NCI-H2107 (cell line): ENCODE measurements at places on chromosomes 2 and 18.

- no peak for DNase-seq
These were observed 4.8 kb downstream of the ITGA4 start for GRCh38 chr2:181462033-181462432.

- DNase-seq, result no peak
These were observed 13.7 kb upstream of the ZNF532 start for GRCh38 chr18:58850786-58851469.

DNA sequence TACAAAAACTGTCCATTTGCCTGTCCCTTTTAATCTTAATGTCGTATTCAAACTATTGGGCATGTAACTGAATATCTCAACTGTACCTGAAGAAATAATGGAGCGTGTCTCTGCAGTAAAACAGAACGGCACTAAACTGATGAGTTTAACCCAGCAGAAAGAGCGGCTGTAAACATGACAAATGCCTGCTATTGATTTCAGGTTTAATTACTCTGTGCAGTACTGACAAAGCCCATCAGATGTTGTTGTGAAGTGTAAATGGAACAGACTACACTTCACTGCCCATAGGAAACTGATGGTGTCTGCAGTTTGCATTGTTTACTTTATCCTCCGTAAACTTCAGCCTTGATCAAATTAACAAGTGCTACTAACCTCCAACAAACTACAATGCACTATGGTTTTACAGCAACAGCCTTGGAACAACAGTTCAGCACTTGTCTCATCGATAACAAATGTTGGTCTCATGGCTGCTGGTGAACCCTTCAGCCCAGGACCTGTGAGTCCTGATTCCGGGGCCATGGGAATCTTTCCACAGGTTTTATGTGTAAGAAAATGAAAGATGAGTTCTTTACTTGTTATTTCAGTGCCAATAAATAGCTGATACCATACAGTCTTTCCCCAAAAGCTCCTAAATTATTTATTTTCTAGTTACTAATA, 316.5 kb downstream of the CCDC178 start:
- no peak for DNase-seq

GRCh38 chr2:35462226-35462998, 893.2 kb upstream of the CRIM1 start:
- no peak for DNase-seq

DNA sequence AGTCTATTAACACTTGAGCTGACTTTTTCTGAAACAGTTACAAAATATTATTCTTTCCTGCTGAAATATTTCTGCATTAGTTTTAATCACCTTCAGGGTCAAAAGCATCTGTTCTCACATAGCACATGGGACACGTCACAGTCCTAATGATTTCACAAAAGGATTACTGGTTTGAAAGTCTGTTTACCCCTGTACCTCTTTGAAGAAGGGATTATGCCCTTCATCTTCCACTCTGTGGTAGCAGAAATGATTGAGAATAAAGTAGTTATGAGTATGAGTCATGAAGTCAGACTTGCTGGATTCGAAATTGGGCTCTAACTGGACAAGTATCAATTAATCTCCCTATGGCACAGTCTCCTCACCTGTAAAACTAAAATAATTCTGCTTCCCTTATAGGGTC, 121.2 kb downstream of the SATB2 start:
- DNase-seq, result no peak

DNA sequence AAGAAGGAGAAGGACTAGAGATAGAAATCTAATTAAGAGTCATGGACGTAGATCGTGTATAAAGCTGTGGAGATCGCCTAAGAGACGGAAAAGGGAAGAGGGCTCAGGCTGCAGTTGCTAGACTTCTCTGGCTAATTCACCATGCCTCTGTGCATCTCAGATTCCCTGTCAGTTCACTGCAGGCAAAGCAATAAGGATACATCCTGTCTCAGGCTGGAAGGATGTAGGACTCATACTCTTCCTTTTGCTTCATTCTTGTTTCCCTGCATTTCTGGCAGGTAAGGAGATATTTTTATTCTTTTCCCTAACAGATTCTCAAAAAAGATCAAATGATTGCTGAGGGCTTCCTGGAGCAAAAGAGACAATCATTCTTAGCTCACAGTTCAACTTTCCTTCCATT, 112.5 kb downstream of the AP1S3 start:
- no peak for DNase-seq

GRCh38 chr2:45963816-45964215, 312.3 kb downstream of the PRKCE start:
- DNase-seq, result no peak

- no peak for DNase-seq
These were observed 31.8 kb downstream of the TDRD15 start for GRCh38 chr2:21155365-21156136.

DNA sequence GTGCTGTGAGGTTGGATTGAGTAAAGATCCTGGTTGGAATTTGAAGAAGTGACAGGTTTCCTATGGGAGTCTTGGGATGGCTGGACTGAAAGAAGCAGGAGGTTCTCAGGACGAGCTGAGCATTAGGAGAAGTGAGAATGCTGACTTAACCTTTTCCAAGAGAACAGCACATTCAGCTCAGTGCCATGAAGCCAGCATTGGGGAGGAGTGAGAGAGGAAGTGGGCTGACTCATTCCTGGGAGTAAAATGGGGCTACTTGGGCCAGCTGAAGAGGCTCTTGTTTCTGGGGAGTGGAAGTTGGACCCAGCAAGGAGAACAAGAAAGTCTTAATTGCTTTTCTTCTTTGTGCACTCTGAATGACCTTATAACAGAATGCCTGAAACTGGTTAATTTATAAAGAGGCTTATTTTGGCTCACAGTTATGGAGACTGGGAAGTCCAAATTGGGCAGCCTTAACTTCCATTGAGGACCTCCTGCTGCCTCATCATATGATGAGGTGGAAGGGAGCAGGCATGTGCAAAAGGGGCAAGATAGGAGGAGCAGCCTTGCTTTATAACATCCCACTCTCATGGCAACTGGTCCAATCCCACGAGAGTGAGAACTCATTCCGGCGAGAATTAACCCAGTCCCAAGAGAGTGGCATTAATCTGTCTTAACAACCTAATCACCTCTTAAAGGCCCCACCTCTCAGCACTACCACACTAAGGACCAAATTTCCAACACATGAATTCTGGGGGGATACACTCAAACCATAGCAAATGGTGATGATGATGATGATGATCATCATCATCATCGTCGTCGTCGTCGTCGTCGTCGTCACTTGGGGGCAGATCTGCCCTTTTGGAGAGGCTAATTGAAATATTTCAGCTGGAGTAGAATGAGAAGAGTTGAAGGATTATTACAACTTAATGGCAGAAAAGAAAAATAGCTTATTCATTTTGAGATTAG, 26.1 kb downstream of the DGUOK start:
- no peak for DNase-seq

GRCh38 chr2:46029332-46029811, 267.8 kb upstream of the EPAS1 start:
- DNase-seq, result no peak

- DNase-seq, result no peak
These were observed 603.8 kb downstream of the PLCL1 start for GRCh38 chr2:198408171-198408570.

DNA sequence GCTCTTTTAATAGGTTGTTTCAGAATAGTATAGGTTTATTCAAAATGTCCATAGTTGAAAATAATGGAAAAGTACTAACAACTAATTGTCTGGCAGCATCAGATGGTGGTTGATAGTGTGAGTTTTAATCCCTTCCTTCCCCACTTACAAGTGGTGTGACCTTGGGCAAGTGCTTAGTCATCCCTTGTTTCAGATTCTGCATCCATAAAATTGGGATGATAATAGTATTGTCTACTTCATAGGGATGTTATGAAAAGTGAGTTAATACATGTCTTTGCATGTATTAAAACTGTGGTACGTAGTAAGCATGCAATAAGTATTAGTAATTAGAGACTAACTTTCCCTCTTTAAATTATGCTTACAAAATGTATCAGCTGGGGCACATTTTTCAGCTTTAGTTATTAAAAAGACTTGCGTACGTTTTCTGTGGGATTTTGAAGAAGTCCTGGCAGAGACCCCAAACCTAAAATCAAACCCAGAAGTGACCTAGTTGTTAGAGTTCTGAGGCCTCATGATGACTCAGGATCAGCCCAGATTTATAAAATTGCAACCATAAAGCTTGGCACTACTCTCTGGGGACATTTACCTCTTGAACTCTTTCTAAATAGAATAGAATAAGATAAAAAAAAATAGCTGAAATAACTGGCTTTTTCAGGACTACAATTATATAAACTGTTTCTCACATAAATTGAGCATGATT, 8.6 kb downstream of the ITGA4 start:
- DNase-seq, result no peak

DNA sequence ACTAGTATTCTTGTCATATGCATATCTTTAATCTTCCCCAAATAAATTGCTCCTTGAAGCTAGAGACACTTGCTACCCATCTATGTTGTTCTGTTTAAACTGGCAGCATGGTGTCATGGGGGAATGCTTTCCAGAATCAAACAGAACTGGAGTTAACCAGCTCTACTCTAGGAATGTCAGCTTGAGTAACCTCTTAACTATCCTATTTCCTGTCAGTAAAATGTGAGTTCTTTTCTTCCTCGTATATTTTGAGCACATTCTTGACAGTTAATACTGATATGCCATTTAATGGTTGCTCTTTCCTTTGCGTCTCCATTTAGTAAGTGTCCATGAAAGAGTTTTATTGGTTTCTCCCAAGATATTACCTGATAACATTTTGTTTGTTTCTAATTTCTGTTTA, 23.0 kb downstream of the CNTNAP5 start:
- no peak for DNase-seq

DNA sequence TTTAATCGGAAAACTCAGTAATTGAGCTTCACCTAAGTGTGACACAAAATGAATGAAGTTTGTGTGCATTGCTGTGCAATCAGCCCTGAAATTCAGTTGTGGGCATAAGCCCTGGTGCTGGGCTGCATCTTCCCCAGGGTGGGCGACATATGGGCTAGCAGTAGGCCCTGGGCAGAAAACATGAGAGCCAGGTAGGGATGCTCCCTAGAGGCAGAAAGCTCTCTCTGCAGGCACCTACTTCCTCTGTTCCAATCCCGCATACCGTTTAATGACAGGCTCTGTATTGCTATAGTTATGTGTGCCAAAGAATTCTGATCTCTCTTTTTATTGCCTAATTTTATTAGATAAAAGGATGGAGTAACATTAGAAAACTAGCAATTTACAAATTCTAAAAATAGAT, 456.7 kb downstream of the NRXN1 start:
- DNase-seq, result no peak

- no peak for DNase-seq
These were observed 171.8 kb upstream of the ATP5MC3 start for GRCh38 chr2:175353275-175353674.

DNA sequence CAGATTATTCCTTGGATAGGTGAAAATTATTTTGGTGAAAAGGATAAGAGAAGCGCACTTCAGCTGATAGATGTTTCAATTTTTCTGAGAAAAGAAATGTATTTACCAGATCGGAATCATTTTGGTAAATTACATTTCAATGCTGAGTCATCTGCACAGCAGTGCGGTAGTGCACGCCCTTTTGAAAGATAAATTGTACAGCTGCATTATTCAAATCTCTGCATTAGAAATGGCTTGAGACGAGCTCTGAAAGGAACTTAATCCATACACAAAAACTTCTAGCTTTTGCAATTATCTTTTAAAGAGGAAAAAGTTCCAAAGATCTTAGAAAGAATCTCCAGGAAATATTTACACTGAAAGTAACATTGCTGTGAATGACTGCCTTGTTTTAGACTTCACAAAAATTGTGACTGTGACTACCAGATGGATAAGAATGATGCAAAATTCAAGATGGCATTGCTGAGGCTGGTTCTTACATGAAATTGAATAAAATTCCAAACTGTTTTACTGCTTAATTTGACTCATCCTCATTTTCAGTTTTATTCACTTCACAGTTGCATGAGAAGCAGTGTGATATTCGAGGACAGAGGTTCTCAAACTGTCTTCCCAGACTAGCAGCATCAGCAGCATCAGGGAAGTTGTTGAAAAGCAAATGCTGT, 161.7 kb downstream of the RND3 start:
- no peak for DNase-seq

GRCh38 chr2:45115181-45115580, 105.9 kb upstream of the SIX2 start:
- no peak for DNase-seq

GRCh38 chr2:152175012-152175367, 573 bp downstream of the STAM2 start:
- DNase-seq, result no peak
